ENCODE measurements at places on chromosomes 1 and 21.

DNA sequence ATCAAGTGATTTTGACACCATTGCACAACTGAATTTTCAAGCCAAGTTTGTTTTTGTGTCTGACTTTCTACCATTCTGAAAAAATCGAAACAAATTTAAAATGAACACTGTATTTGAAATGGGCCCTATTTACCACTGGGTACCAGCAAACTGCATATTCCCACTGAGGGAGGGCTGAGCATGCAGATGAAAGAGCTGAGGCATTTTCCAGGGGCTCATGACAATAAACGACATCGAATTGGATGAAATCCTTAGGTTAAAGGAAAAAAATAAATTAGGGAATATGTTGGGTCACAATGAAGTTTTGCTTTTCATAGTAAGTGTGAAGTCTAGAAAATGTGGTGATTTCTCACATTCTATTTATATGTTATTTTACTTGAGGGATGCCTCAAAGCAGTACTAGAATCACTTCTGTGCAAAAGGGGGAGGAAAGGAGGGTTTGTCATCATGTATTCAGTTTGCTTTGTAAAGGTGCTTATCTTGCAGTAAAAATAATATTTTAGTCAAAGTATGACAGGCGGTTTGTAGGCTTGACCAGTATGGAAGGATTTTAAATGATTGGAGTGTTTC lies 11.2 kb downstream of the ZBTB18 start:
- DNase-seq: no peak

DNA sequence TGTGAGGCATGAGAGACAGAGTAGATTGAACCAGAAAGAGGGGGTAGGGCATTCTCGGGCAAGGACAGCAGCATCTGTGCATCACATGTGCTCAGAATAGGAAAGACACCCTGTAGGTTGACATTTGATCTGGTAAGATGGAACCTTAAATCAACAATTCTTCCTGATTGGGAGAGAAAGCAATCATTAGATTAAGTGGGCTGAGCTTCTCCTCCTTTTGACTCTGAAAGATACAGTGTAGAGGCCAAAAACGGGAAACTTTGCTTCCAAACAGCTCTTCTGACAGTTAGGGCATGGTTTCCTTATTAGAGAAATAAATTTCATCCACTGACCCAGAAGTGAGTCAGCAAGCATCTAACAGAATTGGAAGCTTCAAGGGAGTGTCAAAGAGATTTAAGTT lies 9.7 kb downstream of the KIF14 start:
- DNase-seq: no peak

DNA sequence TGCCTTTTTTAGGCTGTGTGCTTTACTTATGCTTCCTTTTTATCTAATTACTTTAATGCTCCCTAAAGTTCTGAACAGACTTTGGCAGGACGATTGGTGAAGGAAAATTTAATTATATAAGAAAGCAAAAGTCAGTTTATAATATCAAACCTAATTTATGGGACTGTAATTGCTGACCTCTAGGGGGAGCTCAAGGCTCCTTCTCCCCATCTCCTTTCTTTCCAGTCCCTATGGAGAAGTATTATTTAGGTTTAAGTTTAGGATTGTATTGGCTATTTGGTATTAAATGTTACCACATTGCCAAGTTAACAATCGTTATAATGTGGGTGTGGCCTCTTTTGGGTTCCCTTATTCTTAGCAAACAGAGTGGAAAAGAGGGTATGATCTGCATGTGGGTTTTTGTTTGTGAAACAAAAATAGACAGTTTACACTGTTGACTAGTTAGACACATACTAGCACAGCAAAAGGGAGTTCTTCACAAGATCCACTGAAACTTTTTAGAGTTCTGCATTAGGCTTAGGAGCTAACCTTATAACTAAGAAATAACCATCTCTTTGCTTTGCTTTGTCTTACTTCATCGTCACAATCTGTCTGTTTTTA lies 48.2 kb upstream of the TNFSF4 start:
- peak; percentile 47 for DNase-seq

DNA sequence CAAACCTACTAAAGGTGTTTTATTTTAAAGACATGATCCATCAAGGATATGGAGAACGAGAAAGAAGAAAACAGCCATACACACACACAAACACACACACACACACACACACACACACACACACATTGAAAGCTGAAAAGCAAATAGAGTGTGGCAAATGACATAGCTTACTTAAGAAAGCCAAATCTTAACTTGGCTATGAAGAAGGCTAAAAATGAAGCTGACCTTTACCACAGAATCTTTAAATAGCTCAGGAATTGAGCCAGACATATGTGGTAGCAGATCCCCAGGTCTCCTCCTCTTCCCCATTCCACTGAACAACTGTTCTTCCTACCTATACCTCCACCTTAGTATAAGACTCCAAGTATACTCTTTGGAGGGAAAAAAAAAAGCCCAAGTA lies 185.6 kb downstream of the CLEC20A start:
- DNase-seq: no peak

- DNase-seq: no peak
Measured at GRCh38 chr1:234932511-234933430, 195.9 kb downstream of the TOMM20 start.

DNA sequence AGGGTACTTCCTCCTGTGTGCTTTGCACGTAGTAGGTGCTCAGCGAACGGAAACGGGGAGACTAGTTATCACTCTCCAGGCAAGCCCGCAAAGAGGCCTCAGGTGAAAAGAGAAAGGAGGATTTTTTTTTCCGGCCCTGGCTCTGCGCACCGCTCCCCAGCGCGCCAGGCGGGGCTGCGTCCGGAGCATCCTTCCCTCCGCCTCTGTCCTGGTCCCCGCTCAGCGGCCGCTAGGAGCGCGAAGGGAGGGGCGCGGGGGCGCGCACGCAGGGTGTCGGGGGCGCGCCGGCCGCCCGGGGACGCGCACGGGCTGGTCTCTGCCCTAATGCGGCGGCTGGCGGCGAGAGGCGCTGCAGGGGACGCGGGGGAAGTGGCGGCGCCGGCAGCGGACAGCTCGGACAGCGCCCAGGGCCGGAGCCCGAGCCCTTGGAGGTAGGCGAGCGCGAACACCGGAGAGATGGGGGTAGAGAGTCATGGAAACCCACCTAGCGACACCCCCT lies 42.3 kb upstream of the NFASC start:
- peak; percentile 38 for DNase-seq

DNA sequence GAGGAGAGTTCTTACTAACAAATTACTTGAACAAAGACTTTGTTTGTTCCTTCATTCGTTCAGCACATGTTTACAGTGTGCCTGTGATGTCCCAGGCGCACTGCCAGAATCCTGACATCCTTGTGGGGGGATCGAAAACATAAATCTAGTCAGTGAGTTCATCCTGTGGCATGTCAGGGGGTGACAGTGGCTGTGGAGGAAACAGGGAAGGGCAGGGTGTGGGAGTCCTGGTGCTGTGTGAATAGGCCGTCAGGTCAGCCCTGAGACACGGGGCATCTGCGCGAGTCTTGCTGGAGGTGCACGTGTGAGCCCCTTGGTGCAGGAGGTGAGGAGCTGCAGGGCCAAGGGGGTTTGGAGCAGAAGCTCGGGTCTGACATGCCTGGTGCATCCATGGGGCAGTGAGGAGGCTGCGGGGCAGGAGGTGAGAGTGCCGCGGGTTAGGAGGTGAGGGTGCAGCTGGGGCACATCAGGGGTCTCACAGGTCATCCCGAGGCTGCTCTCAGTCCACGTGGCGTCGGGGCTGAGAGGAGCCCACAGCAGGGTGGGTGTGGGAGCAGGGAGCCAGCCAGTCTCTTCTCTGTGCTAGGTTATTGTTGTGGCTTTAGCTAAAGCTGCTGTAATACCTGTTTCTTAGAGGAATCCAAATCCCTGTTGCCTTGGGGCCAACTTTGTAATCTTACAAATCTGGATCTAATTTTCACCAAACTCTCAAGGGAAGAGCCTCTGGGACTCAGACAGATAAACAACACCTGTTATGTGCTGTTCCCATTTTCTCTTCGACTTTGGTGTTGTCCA lies 93.4 kb downstream of the PCBP3 start:
- no peak for DNase-seq

GRCh38 chr1:43704838-43705237 lies 2.5 kb upstream of the ST3GAL3 start:
- DNase-seq: no peak

- peak; percentile 72 for DNase-seq
Measured at GRCh38 chr1:88956003-88956402, 36.4 kb downstream of the KYAT3 start.

DNA sequence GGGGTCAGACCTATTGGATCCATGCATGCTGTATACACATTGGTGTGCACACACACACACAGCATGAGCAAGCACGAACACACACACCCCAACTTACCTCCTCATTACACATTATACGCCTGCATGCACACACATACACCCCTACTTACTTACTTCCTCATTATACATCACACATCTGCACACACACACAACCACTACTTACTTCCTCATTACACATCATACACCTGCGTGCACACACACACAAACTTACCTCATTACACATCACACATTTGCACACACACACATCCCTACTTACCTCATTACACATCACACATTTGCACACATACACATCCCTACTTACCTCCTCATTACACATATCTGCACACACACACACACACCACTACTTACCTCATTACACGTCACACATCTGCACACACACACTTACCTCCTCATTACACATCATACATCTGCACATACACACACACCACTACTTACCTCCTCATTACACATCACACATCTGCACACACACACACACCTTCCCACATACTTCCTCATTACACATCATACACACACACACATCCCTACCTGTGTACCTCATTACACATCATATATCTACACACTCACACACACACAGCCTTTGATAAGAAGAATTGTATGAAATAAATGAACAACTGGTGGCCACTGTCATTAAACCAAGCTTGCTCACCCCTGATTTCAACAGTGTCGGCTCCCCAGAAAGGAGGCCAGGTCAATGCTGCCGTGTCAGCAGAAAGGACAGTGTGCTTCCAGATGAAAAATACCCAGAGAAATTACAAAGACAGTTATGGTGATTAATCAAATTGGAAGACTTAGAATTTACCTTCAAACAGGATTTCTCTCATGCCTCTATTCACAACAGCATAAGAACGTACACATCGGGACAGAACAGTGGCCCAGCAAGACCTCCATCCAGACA lies 117.8 kb downstream of the SETD4 start:
- DNase-seq: no peak

GRCh38 chr1:115142616-115143015 lies 53.3 kb upstream of the TSPAN2 start:
- DNase-seq: no peak

DNA sequence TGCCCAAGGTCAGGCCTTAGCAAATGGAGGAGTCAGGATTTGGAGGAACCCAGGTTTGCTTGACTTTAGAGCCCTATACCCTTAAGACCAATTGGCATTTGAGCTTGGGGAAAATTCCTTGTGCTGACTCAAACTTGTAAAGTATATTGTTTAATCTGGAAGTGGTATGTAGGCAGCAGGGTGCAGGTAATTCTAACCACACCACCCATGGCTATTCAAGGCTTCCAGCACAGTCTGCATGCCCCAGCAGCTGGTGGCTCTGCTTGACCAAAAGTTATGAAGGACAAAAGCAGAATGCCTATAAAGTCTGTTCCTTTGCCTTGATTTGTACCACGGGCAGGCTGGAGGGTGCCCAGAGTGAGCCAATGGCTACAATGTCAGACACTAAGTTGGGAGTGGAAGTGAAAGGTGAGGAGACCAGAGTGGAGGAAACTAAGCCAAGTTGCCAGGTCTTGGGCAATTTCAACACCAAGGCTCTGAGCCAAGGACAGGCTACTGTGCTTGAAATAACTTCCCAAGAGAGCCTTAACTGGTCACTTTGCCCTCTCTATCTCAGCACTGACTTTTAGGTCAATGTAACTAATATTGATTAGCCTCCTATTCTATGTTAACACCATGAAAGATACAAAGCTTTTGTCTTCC lies 4.7 kb upstream of the G0S2 start:
- DNase-seq: no peak

- no peak for DNase-seq
Measured at GRCh38 chr1:22096463-22096862, 44.0 kb downstream of the CDC42 start.

DNA sequence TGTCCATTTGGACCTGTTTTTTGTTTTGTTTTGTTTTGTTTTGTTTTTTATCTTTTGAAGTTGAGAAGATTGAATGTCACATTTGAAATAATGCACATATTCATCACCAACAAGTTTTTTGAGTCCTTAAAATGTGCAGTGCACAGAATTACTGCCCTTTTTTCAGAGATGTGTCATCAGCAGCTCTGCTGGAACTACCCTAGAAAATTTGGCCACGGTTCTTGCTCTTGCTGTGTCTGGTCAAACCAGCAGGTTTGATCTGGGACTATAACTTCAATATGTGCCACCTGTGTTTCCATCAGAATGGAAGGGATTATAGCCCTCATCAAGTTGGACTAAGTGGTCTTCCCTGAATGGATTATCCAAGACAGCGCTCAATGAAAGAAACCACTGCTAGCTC lies 24.1 kb upstream of the CNN3 start:
- no peak for DNase-seq

All from foreskin melanocyte (primary cell).